NCI-H2171 treated with DMSO at 0.1 percent for 48 hours (cell line): ENCODE measurements at places on chromosomes 5 and 9.

GRCh38 chr9:83665580-83666200 lies 42.1 kb downstream of the UBQLN1 start:
- no peak for DNase-seq

GRCh38 chr5:148733601-148734438 lies 79.5 kb upstream of the HTR4 start:
- peak; percentile 12 for DNase-seq

DNA sequence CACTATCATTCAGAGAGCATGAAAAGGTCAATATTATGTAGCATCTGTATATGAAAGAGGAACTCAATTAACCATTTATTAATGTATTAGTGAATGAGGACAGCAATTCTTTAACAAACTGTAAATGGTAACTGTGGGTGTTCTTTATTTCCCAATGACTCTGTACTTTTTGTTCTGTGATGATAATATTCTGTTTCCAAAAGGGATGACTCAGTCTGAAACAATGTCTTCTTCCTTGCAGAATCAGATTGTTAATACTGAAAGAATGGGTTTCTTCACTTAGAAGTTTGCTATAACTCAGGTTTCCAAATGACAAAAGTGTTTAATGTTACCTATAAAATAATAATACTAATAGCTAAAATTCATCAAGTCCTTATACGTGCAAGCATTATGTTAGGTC lies 1518.7 kb upstream of the WWC1 start:
- DNase-seq = no peak

GRCh38 chr5:61994171-61994570 lies 311.8 kb upstream of the KIF2A start:
- no peak for DNase-seq

DNA sequence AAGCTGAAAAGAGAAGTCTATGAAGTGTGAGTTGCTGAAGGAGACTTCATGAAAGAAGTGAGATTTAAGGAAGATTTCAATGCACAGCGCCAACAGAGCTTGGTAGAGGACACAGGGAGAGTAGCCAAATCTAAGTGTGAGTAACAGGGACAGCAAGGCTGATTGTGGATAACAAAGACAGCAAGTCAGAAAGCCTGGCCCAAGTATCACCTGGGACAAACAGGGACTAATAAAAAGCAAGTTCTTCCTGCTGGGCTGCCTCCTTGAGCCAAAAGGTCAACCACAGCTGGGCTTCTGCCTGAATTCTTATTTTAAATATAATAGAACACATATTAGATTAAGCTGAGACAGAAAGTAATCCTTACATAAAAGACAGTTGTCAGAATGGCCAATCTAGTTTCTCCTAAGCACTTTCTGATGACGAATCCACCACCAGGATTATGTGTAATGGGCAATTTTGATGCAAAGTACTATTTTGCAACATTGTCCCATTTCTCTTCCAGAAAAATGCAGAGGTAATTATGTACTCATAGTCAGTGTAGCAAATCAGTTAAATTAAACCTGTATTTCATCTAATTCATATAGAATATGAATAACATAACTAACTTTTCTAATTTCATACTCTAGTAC lies 73.8 kb downstream of the MAPKAP1 start:
- DNase-seq = no peak

DNA sequence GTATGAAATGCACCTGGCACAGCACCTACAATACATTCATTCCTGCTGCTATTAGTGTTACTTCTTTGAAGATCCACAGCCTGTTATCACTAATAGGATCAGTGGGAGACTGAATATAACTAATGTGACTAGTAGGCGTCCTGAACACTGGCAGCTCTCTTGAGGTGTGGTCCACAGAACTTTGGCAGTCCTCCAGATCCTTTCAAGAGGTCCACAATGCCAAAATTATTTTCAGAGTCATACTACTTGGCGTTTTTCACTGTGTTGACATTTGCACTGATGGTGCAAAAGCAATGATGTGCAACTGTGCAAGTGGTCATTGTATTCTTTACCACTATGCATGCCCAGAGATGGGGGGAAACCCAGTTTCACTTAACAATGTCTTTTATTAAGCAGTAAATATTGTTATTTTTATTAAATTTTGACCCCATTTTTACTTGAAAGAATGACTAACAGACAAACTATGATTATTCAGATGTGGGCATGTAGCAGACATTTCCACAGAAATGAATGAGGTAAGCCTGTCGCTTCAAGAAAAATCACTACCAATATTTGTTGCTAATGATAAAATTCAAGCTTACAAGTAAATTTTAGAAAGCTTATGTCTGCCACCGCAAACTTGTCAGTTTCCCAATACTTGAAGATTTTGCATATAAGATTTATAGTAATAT lies 48.9 kb downstream of the ADRB2 start:
- DNase-seq = no peak

GRCh38 chr5:115626445-115626823 lies 598 bp upstream of the TMED7 start:
- DNase-seq = no peak
